Left forelimb (tissue), 1 donor: ENCODE measurements at places on chromosomes 5 and 9.

DNA sequence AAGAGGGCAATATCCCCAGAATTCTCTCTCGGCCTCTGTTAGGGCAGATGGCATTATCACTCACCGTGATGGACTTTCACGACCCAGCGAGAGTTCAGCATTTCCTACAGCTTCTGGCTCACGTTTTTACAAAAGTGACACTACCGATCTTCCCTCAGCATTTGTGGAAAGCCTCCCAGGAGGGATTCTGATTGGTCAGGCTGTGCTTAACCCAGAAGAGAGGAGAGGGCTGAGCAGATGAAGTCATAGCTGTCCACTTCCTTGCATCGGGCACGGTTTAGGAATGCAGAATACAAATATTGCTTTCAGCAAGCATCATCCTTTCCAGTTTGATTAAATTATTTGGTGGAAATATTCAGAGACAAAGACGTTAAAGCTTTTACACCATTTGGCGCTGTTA, 277.4 kb upstream of the MSX2 start:
- DNase-seq, result no peak

DNA sequence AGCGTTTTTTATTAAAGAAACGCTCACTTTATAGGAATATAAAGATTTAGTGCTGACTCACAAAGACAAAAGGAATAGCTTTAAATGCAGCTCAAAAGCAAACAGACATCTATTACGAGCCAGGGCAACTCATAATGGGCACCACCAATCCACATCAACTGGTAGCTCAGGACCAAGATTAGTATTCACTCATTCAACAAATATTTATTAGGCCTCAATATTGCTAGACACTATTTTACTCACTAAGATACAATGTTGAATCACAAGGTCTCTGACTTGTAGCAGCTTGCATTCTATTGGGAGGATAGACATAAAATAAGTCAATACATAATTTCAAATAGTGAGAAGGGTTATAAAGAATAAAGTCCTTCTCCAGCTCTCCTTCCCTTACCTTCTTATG, 8.0 kb upstream of the MAN2A1 start:
- no peak for DNase-seq

- no peak for DNase-seq
Observed at GRCh38 chr5:15387931-15388524, 112.0 kb upstream of the FBXL7 start.

- DNase-seq, result no peak
Observed at GRCh38 chr9:4743131-4743875, 2.3 kb upstream of the AK3 start.

DNA sequence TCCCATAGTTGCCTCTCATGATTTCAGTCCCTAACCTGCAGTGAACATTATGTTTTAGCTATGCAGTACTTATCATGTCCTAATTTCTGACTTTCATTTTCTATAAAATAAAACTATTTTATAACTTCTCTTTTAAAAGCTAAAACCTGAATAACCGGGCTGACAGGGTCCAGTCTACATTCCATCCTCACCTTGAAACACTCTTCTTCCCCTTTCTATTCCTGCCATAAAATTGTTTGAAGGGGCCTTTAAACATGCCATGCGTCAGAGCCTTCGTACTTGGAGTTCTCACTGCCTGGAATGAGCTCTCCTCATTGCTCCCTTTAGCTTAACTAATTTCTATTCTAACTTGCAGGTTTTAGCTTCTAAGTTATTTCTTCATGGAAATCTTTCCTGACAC, 143.0 kb upstream of the PRLR start:
- no peak for DNase-seq

DNA sequence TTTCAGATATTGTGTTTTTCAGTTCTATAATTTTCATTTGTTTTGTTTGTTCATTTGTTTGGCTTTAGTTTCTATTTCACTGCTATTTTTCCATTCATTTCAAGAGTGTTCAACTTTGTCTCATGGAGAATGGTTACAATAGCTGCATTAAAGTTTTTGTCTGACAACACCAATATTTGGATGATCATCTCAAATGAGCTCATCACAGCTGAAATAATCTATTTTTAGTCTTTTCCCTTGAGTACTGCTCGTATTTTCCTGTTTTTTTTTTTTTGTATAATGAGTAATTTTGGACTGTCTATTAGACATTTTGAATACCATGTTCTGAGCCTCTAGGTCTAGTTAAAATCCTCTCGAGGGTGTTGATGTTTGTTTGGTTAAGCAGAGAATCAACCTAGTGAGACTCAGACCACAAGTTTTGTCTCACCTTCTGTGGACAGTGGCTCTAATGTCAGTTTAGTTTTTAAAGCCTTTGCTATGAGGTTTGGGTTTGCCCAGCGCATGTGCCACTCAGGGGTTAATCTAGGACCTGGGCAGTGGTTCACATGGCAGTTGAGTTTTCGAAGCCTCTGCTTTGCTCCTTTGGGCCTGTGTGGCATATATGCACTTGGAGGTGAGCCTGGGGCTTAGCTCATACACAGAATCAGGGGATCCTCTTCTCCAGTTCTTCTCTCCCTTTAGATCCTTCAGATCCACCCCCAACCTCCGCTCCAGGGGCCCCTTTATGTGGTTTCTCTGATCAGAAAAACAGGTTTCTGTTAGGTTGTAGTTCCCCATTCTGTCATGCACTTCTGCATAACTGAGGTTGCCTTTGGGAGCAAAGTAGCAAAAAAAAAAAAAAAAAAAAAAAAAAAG, 79.8 kb downstream of the ARSB start:
- DNase-seq, result no peak
